Thymus (tissue), 14 donors: ENCODE measurements at places on chromosomes 6 and 20. TPM values are rescaled to one million over a fixed set of nuclear protein-coding genes. Genes with fewer than 3 reads are reported as not detected.
A peak's percentile ranks its signal among the peaks of the same experiment; 100 is the strongest.

- peak; percentile 60 for DNase-seq
Observed at GRCh38 chr20:3121271-3121911, 36.9 kb upstream of the AVP start.

DNA sequence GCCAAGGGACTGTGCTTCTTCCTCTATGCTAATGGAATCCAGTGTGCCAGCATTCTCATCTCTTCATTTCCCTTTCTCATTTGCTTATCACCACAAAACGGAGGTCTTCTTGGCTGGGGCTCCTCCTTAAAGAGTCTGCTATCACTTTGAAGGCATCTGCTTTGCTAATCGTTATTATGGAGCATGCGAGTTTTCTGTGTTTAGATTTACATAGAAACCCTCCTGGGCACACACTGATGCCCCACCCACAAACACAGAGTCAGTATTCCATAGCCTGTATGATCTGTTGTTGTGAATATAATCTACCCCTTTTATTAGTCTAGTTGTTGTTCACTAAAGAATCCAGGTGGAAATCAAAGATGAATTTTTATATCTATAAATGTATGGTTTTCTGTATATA lies 83.4 kb upstream of the XRN2 start:
- DNase-seq, result no peak

DNA sequence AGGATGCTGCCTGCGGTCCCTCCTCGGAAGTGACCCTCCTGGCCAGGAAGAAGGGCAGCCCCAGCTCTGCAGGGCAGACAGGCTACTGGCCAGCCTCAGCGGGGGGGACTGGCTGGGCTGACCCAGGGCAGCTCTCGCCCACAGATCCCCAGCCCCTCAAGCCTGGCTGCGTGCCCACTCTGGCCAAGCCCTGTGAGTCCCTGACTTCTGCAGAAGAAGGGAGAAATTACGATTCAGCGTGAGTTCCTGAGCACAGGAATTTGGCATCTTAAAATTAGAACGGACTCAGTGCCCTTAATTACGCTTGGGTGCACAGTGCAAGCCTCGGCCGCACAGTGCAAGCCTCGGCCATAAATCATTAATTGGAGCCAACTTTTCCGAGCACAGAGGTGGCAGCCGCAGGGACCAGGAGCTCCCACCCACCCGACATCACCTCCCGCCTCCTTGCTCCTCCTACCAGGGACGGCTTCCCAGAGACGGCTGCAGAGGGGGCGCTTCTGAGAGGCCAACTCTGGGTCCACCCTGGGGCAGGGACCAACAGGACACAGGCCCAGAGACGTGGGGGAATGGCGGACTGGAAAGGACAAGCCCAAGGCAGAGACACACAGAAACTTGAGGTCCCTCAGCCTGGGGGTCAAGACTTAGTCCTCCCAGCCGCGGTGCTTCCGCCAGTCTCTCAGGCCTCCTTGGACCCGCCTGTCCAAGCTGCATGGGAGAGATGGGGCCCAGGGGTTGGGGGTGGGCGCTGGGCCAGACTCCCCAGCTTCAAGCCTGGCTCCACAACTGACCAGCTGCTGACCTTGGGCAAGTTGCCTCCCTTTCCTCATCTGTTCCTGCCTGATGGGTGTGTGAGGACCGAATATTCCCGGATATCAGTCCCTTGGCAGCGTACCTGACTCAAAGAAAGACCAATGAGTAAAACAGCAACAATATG lies 165.4 kb downstream of the TAF4 start:
- DNase-seq, result no peak

- no peak for DNase-seq
Observed at GRCh38 chr6:26267083-26267589, 97.9 kb upstream of the BTN3A2 start.

GRCh38 chr20:34260208-34260942 lies 19.2 kb downstream of the ASIP start:
- DNase-seq, result no peak

DNA sequence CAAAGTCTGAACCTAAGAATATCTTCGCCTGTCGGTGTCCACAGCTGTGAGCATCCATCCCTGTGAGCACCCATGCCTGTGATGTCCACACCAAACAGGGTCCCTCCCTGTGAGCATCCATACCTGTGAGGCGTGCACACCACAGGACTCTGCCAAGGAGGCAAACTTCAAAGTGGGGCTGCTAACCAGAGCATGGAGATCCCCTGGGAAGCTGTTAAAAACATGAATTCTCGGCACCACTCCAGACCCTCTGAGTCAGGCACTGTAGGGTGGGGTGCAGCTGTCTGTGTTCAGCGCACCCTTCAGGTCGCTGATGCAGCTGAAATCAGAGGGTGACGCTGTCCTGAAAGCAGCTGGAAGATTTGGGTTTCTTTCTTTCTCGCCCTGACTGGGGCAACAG lies 85.4 kb upstream of the NXT1 start:
- DNase-seq, result no peak

- DNase-seq, result no peak
Observed at GRCh38 chr6:13590574-13591153, 16.3 kb downstream of the SIRT5 start.

GRCh38 chr6:347232-347631 lies 44.3 kb upstream of the IRF4 start:
- DNase-seq, result no peak

DNA sequence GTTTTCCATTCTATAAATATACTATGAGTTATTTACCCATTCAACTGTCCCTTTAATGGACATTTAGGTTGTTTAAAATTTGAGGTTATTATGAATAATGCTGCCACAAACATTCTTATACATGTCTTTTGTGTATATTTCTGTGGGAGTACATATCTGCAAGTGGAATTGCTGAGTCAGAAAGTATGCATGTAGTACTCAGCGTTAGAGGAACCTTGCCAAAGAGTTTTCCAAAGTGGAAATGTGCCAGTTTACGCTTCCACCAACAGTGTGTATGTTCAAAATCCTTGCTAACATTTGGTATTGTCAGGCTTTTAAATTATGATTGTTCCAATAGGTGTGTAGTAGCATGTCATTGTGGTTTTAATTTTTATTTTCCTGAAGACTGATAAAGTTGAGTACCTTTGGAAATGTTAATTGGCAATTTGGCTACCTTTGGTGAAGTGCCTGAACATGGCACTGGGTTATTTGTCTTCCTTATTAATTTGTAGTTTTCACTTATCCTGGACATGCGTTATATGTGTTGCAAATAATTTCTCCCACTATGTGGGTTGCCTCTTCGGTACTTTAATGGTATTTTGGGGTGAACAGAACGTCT lies 341.2 kb downstream of the CD83 start:
- DNase-seq, result no peak

DNA sequence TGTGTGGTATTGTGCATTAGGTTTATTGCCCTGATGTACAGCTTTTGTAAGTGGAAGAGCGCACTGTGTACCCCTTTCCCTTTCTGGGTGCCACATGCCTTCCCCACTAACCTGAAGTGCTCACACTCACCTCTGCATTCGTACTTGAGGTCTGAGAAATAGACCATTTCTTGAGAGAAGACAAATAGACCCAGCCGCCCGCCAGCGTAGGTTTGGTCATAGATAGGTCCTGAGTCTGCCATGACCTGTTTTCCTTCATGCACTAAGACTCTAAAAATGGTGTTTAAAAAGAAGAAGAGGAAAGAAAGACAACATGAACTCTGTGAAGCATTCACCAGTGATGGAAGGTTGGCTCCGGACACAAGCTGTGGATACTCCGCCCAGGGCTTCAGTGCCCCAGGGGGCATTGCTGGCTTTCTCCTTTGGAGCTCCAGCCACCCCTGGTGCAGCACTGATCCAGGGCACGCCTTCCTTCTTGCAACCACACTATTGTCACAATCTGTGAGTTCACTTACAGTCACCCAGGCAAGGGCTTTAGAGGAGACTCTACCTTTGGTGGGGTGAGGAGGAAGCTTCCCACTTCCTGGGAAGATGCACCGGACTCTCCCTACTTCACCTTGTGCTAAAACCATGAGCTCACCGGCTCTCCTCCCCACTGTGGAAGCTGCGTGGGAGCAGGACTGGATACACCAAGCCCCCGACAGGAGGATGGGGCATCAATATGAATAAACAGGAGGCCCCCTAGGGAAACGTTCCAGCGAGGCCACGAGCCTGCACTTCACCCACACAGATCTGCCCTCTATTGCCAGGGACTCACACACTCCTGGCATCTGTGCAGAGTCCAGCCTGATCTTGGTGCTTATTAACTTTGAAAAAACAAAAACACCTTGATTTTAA lies 33.3 kb downstream of the THBS2 start:
- DNase-seq, result no peak

DNA sequence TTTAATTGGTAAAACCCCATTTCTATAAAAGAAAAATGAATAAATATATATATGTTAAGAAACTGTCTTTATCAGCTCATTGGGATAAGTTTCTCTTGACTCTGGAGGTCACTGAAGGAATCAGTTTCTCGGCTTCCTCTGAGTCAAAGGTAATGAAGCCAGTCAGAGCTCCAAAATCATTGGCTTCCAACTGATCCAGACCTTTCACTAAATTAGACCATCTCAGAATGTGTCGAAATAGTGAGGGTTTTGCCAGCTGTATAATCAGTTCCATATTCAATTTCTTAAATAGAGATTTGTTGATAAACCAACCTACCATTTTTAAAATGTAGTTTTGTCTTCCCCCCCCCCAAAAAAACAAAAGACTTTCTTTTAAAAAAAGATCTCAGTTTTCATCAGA lies 60.5 kb upstream of the SRSF6 start:
- DNase-seq, result no peak

GRCh38 chr6:20128018-20128417 lies 84.3 kb downstream of the MBOAT1 start:
- DNase-seq, result no peak

DNA sequence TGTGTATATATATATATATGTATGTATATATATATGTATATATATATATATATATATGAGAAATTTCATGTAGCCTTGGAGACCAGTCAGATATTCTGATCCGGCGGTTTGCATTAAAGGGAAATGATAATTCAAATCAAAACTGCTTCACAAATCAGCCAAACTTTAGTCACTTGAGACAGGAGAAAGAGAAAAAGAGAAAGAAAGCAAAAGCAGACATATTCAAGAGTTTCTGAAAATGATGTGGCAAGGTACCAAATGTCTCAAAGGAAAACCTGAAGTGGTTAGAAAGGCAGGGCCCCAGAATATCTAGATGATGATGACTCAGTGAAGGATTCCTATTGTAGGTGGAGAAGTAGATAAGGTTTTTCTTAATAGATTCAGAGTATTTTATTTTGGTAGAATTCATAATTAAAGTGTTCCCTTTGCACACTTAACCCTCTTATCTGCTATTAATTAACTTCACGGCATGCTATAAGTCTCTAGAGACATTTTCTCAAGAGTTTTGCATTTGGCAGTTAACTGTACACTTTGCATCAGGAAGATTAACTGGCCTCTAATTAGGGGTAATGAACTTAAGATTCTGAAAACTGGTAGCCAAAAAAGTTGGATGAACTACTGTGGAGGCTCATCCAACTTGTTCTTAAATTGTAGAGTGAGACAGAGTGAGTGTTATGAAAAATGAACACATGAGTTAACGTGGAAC lies 50.1 kb upstream of the ASF1A start:
- DNase-seq, result peak; percentile 10

- peak; percentile 50 for DNase-seq
Observed at GRCh38 chr20:62728028-62728780, 19.6 kb downstream of the NTSR1 start.

GRCh38 chr6:57254055-57254717 lies 32.1 kb upstream of the RAB23 start:
- no peak for DNase-seq

DNA sequence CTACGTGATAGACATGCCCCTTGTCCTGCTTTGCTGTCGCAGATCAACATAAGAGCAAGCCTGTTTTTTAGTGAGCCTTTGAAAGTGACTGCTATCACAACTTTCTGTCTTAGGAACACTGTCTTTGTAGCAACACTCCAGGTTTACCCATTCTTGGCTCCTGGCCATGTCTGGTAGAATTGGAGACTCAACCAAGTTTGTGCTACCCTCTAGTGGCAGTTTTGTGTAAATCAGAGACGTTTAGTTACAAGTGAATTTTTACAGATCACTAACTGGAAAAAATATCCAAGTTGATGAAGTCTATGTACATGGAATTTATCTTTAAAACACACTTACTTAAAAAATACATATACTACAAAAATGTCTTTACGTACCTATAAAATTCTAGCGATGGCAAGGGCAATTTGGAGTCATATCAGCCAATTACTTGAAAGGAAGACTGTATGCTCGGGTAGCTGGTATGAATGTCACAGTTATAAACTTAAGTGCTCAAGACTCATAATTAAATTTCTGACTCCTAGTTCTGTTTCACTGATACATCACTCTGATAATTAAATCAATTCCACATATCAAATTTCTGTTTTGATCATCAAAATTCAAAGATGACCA lies 101.4 kb downstream of the ADGB start:
- peak; percentile 77 for DNase-seq

GRCh38 chr6:133241901-133242636 lies 912 bp downstream of the EYA4 start:
- no peak for DNase-seq

DNA sequence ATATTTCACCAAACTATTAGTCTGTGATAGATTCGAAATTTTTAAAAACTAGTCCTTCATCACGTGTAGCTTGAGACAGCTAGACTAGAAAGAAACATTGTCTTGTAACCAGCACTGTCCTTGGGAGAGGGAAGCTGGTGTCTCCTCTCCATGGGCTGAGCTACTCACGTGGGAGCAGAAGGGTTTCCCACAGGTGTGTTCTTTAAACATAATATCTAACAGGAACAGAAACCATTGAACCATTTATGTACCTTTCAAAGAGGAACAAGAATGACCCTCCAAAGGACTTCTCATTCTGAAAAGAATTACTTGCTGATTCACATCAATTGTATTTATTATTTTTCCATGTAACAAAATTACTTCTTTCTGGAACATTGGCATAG lies 72.4 kb upstream of the SYNJ2 start:
- no peak for DNase-seq

DNA sequence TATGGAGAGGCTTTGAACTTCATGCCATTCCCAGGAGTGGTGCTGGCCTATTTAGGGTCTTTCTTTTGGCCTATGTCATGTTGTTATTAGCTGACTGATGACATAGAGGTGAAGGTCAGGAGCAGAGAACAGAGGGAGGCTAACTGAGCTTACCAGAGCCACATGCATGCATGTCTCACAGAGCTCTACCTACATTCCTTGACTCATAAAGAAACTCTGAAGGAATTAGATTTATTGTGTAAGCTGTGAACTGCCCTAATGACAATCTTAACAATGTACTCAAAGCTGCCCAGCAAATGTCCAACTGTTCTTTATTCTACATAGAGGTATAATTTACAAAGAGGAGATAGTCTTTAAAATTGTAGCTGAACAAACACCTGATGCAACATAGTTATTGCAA lies 192.7 kb upstream of the CNR1 start:
- no peak for DNase-seq

OTOR gene
- 0.19 TPM for total RNA-seq

PDYN gene
- total RNA-seq, result 0.33 TPM

ZNF311 gene
- total RNA-seq, result 0.76 TPM

PEX3 gene
- total RNA-seq, result 21.5 TPM

GLP1R gene
- under 0.01 TPM for total RNA-seq

SIRPB1 gene
- 0.90 TPM for total RNA-seq

SALL4 gene
- total RNA-seq, result 0.09 TPM

SLC22A23 gene
- total RNA-seq, result 7.0 TPM

BTNL2 gene
- total RNA-seq, result not detected

GUCA1A gene
- 0.19 TPM for total RNA-seq

SLC16A10 gene
- 20.0 TPM for total RNA-seq

CRISP3 gene
- 1.1 TPM for total RNA-seq

PPP1R3G gene
- total RNA-seq, result 1.5 TPM

WFDC5 gene
- total RNA-seq, result 0.52 TPM

CPXM1 gene
- 11.9 TPM for total RNA-seq

SLA2 gene
- 21.5 TPM for total RNA-seq

XKR7 gene
- total RNA-seq, result under 0.01 TPM

IMPG1 gene
- 0.09 TPM for total RNA-seq

IL20RA gene
- total RNA-seq, result 2.6 TPM

ULBP2 gene
- total RNA-seq, result 0.66 TPM
